ENCODE measurements at places on chromosomes 11 and 22.

GRCh38 chr11:92227230-92227814 lies 2.7 kb downstream of the FAT3 start:
- no peak for DNase-seq

GRCh38 chr11:407651-408123 lies 7.1 kb downstream of the SIGIRR start:
- no peak for DNase-seq

GRCh38 chr22:29062286-29062821 lies 723 bp upstream of the C22orf31 start:
- no peak for DNase-seq

GRCh38 chr22:50581950-50582492 lies 628 bp downstream of the CHKB start:
- no peak for DNase-seq

DNA sequence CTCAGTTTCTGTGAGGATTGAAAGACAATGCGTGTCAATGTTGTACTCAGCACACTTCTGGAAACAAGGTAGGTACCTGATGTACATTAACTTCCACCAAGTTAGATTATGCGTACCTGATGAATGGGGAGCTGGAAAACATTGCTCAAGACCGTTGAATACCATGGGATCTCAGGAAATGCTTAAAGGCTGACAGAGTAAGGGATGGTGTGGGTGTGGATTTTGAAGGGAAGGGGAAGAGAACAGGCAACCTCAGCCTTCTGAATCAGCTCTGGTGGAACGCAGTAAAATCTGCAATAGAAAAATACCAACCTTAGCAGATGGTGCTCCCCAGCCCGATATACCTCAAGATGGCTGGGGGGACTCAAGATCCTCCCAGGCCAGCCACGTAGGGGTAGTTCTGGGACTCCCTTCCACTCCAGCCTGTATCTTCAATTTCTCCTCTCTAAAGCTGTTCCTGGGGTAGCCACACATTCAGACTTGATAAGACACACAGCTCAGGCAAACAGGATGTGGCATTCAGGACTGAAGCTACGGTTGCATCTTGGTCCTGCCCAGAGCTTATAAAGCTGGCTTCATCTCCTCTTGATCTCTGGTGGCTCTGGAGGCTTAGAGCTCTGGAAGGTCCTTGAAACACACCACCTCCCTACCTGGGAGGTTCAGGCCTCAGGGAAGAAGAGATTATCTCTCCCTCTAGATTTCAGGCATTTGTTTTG lies 111.8 kb downstream of the CTNND1 start:
- DNase-seq, result no peak

DNA sequence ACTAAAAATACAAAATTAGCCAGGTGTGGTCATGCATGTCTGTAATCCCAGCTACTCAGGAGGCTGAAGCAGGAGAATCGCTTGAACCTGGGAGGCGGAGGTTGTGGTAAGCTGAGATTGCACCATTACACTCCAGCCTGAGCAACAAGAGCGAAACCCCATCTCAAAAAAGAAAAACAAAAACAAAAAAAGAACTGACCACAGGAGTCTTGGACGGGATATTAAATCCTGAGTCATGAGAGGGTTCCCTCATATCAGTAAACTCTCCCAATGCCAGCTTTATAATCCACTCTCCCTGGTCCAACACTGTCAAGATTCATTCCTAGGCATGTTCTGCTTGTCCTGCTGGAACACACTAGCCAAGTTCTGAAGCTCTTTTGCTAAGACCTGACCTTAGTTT lies 61.5 kb upstream of the EP300 start:
- no peak for DNase-seq

DNA sequence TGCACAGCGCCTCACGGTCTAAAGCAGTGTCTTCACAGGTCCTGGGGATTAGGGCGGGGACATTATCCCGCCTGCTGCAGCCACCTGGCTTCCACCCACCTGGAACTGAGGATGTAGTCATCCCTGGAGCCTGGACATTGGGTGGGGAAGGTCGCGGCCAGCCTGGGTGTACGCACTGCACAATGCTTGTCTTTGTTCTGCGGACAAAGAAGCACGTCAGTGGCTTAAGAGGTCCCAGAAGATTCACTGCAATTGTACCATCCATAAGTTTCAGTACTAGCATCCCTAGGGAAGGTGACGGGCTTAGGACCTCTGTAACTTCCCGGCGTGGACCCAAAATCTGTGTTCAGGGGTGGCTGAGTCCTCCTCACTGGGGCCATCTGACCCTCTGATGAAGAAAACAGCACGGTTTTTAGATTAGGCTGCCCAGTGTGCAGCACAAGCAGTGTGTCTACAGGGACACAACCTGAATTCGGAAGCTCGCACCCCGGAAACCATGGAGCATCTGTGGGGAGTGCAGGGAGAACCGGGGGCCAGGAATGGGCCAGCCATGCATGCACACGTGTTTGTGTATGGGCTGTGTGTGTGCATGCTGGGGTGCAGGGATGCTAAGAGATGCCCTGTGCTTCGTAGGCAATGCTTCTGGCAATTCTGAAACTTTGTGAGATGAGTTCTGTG lies 342.6 kb upstream of the B3GAT1 start:
- DNase-seq, result no peak

DNA sequence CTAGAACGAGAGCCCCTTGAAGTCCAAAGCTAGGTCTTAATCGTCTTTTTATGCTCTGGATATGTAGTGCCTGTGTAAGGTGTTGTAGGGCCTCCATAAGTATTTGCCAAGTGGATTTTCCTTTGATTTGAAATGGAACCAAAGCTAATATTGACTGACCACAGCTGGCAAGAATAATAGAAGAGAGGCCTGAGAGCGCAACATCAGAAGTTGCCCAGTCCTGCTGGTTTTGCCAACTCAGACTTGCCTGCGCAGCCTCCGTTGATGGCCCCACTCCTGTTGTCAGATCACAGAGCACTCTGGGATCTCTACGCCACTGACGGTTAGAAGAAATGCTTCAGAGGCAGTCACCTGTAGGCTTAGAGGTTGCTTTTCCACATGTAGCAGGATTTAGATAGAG lies 251.2 kb downstream of the TENM4 start:
- DNase-seq, result no peak

DNA sequence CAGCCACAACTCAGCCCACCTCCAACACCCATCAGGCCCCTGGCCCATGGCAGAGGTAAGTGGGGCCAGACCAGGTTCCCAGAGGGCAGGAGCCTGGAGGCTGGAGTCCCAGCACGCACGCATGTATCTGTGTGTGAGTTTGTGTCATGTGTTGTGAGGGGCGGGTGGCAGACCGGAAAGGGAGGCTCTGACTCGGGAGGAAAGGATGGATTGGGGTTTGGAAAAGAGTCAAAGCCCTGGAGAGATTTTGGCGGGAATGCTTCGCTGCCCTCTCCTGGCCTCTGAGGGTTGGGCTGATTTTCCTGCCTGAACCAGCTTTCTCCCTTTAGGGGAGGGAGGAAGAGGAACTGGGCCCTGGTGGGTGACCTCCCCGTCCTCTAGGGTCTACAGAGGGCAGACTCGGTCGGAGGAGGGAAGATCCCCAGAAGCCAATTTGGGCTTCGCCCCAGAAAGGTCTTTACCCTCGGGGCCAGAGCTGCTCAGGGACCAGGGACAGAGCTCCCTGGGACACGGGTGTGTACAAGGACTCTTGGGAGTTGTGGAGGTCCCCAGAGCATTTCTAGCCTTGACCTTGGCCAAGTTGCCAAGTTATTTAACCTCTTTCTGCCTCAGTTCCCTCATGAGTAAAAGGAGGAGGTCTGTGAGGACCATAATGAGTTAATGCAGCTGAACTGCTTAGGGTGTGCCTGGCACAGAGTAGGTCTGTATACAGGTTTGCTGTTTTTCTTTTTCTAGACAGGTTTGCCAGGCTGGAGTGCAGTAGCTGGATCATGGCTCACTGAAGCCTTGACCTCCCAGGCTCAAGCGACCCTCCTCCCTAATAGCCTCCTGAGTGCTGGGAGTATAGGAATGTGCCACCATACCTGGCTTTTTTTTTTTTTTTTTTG lies 6.9 kb downstream of the C11orf68 start:
- no peak for DNase-seq

DNA sequence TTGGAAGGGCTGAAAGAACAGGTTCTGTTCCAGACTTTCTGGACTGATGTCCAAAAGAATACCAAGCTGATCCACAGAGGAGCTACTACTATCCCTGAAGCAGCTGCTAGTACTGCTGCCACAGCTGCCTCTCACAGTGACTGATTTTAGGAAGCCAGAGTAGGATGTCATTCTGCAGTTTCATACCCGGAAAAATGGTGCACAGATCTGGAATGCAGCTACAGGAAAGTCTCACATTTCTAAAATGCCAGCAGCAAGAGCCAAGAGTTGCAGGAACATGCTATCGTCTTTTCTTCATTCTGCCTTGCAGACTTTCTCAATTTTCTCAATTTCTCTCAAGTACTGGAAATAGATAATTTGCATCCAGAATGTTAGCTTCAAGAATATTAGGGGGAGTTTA lies 19.4 kb upstream of the CCDC179 start:
- DNase-seq, result no peak

DNA sequence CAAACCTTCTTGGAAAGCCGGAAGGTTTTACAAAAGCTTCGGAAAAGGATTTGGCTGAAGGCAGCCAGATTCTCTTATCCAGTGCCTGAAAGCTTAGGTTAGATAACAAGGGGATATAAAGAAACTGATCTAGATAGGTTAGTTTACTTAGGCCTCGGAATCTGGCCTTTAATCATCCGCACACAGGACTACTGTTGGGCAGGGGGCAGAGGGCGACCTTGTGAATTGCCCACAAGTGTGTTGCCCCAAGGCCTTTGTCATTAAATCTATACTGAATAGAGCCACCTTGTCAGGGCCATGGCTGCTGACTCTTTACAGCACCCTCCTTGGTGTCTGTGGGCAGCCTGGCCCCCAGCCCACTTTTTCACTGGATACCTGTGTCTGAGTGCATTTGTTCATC lies 9.7 kb upstream of the MTMR2 start:
- DNase-seq, result no peak

DNA sequence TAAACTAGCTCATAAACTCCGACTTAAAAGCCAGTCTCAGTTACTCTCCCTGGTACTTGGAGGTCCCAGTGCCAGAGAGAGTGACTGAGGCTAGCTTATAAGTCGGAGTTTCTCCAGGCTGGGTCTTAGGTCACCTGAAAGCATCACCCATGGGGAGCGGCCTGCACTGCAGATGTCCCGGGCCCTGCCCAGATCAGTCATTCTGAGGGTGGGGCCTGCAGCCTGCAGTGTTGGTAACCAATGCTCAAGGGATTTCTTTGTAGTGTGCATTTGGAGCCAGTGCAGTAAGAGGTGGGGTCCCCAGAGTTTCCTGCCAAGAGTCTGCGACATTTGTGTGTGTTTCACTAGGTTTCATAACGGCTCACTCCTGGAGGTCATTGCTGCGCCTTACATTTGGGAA lies 14.8 kb downstream of the TAB1 start:
- DNase-seq, result no peak

GRCh38 chr22:23606204-23607131 lies 25.7 kb downstream of the DRICH1 start:
- no peak for DNase-seq

GRCh38 chr11:88494848-88495247 lies 157.3 kb upstream of the CTSC start:
- no peak for DNase-seq

DNA sequence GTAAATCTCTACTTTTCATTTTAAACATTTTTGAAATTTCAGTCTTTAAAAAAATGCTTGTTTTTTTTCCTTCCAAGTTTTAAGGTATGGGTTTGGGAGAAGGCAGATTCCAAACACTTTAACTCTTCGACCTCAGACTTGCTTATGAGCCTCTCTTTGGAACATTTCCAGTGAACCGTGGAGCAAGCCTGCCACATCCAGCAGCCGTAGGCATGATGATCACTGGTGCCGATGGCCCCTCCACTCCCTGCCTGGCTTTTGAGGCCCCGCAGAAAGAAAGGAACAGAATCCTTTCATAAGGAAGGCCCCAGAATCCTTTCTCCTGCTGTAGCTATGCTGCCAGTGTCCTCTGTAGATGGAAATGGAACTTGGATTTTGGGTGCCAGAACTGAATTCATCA lies 50.7 kb downstream of the BMAL1 start:
- no peak for DNase-seq

GRCh38 chr11:15490535-15490934 lies 375.8 kb downstream of the INSC start:
- DNase-seq, result no peak

GRCh38 chr11:123273616-123274015 lies 78.6 kb upstream of the CLMP start:
- DNase-seq, result no peak

- no peak for DNase-seq
These were observed 116.3 kb upstream of the APOA1 start for GRCh38 chr11:116953530-116954285.

GRCh38 chr22:22574361-22574760 lies 15.3 kb upstream of the PRAME start:
- DNase-seq, result no peak

GRCh38 chr11:13944911-13945425 lies 17.6 kb upstream of the SPON1 start:
- DNase-seq, result no peak

DNA sequence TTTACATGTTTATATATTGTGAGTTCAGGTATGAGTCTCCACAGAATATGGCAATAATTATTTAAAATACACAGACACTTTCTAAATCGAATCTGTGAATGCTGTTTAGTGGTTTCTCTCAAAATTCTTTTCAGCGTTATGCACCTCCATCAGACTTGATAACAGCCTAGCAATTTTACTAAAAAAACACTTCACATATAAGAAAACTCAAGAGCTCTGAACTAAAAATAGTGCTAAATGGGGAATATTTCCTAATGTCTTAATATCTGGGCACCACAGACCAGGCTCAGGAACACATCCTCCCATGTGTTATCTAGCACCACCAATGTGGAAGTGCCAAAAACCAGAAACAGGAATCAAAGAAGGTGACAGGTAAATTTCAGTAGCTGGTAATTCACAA lies 47.9 kb downstream of the ARHGAP32 start:
- DNase-seq, result no peak

GRCh38 chr11:19679952-19680828 lies 32.4 kb upstream of the NAV2 start:
- DNase-seq, result no peak

DNA sequence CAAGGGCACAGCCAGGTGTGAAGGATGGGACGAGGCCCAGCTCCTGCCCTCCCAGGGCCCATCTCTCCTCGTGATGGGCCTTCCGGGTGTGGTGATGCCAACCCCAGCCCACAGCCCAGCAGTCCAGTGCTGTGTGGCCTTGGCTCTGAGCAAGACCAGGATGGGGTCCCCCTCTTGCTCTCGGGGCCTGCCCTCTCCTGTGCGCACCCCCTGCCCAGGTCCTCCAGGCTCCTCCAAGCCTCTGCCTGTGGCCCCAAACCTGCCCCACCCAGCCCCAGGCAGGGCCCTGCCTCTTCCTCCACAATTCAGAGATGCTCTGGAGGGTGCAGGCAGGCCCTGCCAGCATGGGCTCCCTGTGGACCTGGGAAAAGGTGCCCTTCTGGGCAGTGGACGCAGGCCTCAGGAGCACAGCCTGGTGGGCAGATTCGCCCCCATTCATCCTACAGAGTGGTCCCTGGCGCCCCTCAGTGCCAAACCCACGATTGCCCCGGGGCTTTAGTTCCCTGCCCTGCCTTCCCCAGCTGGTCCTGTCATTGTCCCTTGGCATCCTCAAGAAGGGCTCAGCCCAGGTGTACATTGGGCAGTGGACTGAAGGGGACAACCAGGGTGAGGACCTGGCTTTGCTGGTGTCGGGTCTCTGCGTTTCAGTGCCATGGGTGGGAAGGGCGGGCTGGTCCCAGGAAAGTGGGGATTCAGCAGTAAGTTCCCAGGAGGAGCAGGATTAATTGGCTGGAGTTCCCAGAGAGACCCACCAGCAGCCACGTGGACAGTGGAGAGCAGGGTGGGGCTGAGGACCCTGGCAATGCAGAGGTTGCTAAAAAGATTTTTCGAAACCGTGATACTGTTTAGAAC lies 19.8 kb downstream of the EIF1AD start:
- DNase-seq, result no peak
